ENCODE measurements at places on chromosomes 7 and 10. TPM values are rescaled to one million over a fixed set of nuclear protein-coding genes. Genes with fewer than 3 reads are reported as not detected.

The ZNF92 gene
- total RNA-seq, result 1.3 TPM

The SUN3 gene
- not detected for total RNA-seq

The ARHGEF35 gene
- 2.0 TPM for total RNA-seq

The MRPL43 gene
- total RNA-seq, result 82.1 TPM

The HPS1 gene
- 18.6 TPM for total RNA-seq

The CRPPA gene
- total RNA-seq, result 1.2 TPM

The PIK3AP1 gene
- total RNA-seq, result under 0.01 TPM

The NSUN5 gene
- 14.4 TPM for total RNA-seq

The BMPER gene
- total RNA-seq, result 56.5 TPM

The PIK3CG gene
- not detected for total RNA-seq

The SPDYE8 gene
- not detected for total RNA-seq

The TRPV5 gene
- total RNA-seq, result not detected

The HBP1 gene
- total RNA-seq, result 77.4 TPM

The STAG3 gene
- total RNA-seq, result 1.4 TPM

The AOC1 gene
- total RNA-seq, result not detected

The CALY gene
- total RNA-seq, result not detected

The COL17A1 gene
- total RNA-seq, result 0.23 TPM

The CAV1 gene
- 153 TPM for total RNA-seq

The CALHM1 gene
- not detected for total RNA-seq

The CHAT gene
- not detected for total RNA-seq

The LOXL4 gene
- total RNA-seq, result 122 TPM

The XRCC2 gene
- 0.75 TPM for total RNA-seq

The EVX1 gene
- not detected for total RNA-seq

The AKR1C2 gene
- 13.3 TPM for total RNA-seq

The LLCFC1 gene
- not detected for total RNA-seq

The CABCOCO1 gene
- 0.60 TPM for total RNA-seq

The CFAP70 gene
- total RNA-seq, result 0.94 TPM

The KLHDC10 gene
- 47.4 TPM for total RNA-seq

The RBP3 gene
- total RNA-seq, result under 0.01 TPM

The IDI2 gene
- not detected for total RNA-seq

The GSDME gene
- 81.1 TPM for total RNA-seq

The ZNF365 gene
- 0.70 TPM for total RNA-seq
